ENCODE measurements at places on chromosomes 5 and 9.

GRCh38 chr9:136311051-136312008, 7.4 kb upstream of the CCDC187 start:
- no peak for DNase-seq

DNA sequence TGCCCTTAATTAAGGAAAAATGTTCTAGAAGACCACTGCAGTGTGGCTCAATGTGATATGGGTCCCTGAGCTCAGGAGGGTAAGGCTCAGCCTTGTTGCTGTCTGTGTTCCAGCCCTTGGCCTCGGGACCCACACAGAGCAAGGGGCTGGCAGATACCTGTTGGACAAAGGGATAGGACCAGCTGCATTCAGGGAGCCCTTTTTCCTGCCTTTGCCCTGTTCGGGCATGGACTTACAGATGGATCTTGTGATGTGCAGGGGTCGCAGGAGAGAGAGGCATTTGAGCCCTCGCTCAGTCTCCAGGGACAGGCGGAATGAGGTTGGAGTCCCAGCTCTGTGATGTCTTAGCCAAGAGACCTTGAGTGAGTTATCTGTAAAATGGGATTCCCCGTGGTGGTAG, 12.1 kb upstream of the BOD1 start:
- DNase-seq = no peak

DNA sequence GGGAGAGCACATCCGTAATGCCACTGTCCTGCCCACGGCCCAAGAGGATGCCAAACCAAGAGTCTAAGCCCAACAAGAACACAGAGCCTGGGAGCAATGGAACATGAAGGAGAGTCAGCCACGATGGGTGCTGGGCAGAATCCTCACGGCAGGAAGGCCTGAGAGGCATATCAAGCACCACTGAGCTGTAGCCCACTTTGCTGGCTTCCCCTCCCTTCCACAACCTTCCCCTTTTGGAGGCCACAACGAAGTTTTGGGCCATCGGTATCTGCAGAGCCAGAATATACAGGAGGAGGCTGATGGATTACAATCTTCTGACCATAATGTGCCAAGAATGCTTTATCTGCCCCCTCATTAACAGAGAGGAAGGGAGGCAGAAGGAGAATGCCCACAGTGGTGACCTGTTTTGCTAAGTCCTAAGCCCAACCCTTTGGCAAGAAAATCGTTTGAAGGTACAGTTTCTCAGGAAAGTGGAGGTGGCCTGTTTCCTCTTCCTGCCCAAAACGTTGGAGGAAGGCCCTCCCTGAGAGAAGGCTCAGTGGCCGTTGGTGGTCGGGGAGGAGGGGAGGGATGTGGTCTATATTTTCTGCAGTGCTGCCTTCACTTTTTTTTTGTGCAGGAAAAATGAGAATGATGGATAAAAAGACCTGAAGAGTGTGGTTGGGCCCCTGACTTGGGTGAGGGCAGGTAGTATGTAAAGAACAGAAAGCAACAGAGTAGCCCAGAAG, 26.2 kb downstream of the MACROH2A1 start:
- no peak for DNase-seq

GRCh38 chr9:110923601-110924000, 114.7 kb downstream of the LPAR1 start:
- DNase-seq = no peak

DNA sequence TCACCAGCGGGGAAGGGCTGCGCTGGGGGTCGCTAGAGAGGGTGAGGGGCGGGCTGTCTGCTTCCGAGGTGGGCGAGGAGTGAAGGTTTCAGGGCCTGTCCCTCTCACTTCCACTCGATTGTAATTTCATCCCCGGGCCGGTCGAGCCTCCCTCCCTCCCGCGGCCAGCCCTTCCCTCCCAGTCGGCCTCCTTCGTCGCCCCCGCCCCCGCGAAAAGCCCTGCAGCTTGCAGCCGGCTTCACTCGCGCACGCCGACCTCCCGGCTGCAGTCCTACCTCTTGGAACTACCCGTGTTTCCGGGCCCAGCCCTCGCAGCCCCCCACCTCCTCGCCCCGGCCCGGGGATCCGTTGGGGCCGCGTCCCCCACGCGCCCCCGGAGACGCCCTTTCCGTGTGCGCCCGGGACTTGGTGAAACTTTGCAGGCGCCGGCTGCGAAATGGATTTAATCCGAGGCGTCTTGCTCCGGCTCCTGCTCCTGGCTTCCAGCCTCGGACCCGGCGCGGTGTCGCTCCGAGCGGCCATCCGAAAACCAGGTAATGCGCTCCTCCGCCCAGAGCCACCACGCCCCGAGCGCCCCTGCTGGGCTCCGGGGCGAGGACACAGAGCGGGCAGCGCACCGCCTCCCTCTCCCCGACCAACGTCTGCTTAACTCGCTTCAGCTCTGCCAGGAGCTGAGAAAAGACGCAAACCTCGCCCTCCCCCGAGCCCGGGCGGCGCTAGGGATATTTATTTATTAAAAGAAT, at the start of gene EGFLAM:
Gene EGFLAM, plus strand, starts transcription at position 241 of the 743 bp plus-strand sequence. Its CDS starts 196 bp downstream, at position 437.
- no peak for DNase-seq

- no peak for DNase-seq
These were observed 96.7 kb upstream of the SMIM23 start for GRCh38 chr5:171688696-171689495.

DNA sequence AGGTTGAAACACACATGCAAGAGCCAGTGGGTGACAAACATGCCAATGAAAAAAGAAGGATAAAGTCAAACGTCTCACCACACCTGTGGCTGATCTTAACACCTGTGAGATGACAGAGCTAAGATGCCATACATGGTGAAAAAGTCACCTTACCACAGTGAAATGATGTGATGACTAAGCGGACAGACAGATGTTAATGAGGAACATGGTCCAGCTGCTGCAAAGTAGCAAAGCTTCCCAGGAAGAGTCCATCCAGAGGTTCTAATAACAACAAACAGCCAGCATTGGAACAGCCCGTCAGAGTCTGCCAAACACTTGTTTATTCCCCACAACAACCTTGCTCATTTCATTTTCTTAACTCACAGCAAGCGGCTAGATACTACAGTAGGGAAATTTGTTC, 1.9 kb downstream of the KIAA1191 start:
- no peak for DNase-seq

DNA sequence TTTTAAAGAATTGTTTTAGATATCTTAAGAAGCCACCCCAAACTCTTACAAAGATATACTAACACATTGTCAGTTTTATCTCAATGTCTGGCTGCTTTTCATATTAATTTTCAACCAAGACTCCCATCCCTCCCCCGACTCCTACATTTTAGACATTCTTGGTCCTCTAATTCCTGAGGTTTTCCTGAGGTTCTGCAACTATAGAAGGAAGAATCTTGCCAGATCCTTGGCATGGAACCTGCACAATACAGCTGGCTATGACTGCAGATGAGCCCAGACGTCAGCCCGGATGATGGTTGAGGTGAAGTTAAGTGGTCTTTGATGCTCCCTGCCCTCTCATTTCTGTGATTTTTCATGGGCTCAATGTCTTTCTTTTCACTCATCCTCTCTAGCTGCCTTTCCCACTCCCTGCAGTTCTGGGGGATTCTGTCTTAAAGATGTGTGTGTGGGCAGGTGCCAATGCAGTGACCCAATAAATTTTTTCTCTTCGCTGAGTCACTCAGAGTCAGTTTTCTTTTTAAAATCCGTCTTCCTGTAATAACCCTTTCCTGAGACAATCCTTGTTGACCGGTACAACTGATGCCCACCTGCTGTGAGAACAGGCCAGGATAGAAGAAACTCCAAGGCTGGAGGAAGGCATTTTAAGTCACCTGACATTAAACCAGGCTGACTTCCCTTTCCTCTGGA, 237.8 kb upstream of the GAS1 start:
- DNase-seq = no peak

- DNase-seq = no peak
These were observed 116.9 kb upstream of the S1PR3 start for GRCh38 chr9:88874391-88874790.

GRCh38 chr5:176172246-176172645, 66.0 kb upstream of the SIMC1 start:
- no peak for DNase-seq

DNA sequence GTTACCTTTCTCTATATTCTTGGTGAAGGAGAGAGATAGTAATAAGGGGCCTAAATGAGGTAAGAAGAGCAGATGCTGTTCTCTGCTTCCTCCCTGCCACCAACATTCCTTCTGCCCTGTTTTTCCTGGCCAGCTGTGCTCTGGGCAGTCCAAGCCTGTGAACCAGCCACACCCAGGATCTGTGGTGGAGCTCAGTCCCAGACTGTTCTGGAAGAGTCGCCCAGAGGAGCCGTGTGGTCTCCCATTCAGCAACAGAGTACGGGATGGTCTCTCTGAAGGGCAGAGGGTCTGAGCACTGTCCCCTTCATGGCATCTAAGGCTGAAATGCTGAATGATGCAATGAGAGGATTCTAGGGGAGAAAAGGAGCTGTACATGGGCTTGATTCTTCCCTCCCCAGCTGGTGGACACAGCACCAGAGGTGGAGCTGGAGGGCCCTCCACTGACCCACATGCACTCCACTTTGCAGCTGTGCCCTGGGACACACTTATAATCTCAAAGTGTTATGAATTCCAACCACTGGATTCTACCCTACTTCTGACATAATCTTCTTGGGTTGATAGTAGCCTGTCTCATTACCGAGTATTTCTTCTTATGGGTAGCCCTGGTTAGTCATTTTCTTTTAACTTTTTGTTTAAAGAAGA, 70.8 kb upstream of the RPS23 start:
- no peak for DNase-seq

- no peak for DNase-seq
These were observed 146.9 kb upstream of the DMRT1 start for GRCh38 chr9:694403-695154.
